ENCODE measurements at places on chromosomes 4 and X.

DNA sequence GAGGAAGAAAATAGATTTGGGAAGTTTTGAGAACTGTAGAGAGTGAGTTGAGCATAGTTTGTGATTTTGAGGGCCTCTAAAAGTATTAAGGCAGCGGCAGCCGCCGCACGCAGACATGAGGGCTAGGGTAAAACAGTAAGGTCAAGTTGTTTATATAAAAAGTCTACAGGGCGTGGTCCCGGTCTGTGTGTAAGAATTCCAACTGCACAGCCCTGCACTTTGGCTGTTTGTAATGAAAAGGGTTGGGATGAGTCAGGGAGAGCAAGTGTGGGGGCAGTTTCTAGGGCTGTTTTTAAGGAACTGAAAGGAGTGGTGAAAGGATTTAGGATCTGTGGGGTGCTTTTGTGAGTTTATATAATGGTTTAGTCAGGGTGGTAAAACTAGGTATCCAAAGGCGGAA, 55.0 kb downstream of the BEX3 start:
- no peak for DNase-seq

DNA sequence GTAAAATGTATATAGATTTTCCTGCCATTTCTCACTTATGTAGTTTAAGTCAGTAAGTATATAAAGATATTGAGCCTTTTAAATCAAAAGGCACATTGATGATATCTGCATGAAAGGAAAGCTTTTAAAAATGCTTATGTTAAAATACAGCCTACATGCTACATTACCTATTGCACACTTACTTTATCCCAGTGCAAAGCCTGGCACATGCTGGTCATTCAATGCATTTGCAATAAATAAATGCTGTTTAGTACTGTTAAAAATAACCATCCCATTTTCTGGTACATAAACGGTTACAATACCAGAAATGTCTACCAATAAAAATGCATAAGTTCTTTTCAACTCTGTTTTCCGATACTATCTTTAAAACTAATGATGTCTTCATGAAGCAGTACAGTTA, 22.1 kb upstream of the SPATA4 start:
- DNase-seq = no peak

DNA sequence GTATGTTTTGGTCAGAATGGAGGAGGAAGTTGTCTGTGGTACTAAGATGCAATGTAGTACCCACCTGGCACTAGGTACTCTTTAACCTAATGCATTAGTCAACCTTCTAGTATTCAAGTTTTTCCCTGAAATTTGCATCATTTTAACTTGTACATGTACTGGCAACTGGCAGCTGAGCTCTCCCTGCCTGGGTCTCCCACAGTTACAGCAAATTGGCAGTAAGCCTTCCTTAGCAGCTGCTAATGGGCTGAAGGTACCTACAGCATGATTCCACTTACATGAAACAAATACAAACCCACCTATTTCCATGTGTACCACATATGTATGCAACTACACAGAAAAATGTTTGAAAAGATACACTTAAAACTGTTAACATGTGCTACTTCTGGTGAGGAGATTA, 8.1 kb upstream of the KLHL2 start:
- no peak for DNase-seq

- DNase-seq = no peak
Observed at GRCh38 chrX:103640401-103641155, 11.8 kb downstream of the TCEAL1 start.

GRCh38 chr4:77132652-77133312, 24.2 kb upstream of the CCNG2 start:
- DNase-seq = no peak

DNA sequence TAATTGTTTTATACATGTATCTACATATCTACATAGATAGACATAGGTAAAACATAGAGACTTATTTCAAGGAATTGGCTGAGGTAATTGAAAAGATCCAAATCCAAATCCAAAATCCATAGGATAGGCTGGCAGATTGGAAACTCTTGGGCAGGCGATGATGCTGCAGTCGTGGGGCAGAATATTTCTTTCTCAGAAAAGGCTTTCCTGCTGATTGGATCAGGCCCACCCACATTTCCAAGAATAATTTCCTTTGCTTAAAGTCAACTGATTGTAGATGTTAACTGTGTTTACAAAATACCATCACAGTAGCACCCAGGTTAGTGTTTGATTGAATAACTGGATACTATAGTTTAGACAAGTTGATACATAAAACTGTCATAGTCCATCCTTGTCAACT, 27.2 kb downstream of the STIM2 start:
- DNase-seq = no peak

Data from bone marrow (tissue), 2 donors.